ENCODE measurements at places on chromosomes 2 and 18. TPM values are rescaled to one million over a fixed set of nuclear protein-coding genes. Genes with fewer than 3 reads are reported as not detected.

GRCh38 chr2:26913606-26913998 lies 56.8 kb upstream of the MAPRE3 start:
- H3K27ac ChIP-seq = no peak overlapping the region
- DNase-seq = no peak
- H3K27me3 ChIP-seq = no peaks in the 10 kb centered on the region
- no peak overlapping the region for H3K4me3 ChIP-seq
- no peaks in the 10 kb centered on the region for H3K36me3 ChIP-seq

GRCh38 chr18:73950116-73950700 lies 197.4 kb downstream of the FBXO15 start:
- H3K4me3 ChIP-seq = no peak overlapping the region
- H3K36me3 ChIP-seq = no peaks in the 10 kb centered on the region
- H3K4me1 ChIP-seq = no peaks in the 10 kb centered on the region
- H3K27me3 ChIP-seq = no peaks in the 10 kb centered on the region
- no peak for DNase-seq
- no peak overlapping the region for H3K27ac ChIP-seq

GRCh38 chr2:133362061-133362476 lies 206.2 kb downstream of the NCKAP5 start:
- no peaks in the 10 kb centered on the region for H3K36me3 ChIP-seq
- DNase-seq = no peak
- no peaks in the 10 kb centered on the region for H3K4me1 ChIP-seq
- no peak overlapping the region for H3K27ac ChIP-seq

- H3K4me1 ChIP-seq = no peaks in the 10 kb centered on the region
- no peak for DNase-seq
- H3K4me3 ChIP-seq = no peak overlapping the region
- H3K27ac ChIP-seq = no peak overlapping the region
- H3K36me3 ChIP-seq = no peaks in the 10 kb centered on the region
Observed at GRCh38 chr2:224190936-224191270, 151.8 kb upstream of the SERPINE2 start.

Gene ODC1
- total RNA-seq = 231 TPM

- no peak overlapping the region for H3K4me3 ChIP-seq
- H3K27ac ChIP-seq = no peak overlapping the region
Observed at GRCh38 chr18:35616664-35617423, 35.3 kb downstream of the GALNT1 start.

Gene MLPH
- 81.4 TPM for total RNA-seq

Gene ALPG
- 0.10 TPM for total RNA-seq

GRCh38 chr2:237536083-237536415 lies 30.3 kb upstream of the PRLH start:
- H3K36me3 ChIP-seq = peaks cover 5% of the 10 kb centered on the region
- H3K27ac ChIP-seq = no peak overlapping the region
- no peak overlapping the region for H3K4me3 ChIP-seq
- no peaks in the 10 kb centered on the region for H3K27me3 ChIP-seq
- no peak for DNase-seq

- no peak overlapping the region for H3K27ac ChIP-seq
- no peaks in the 10 kb centered on the region for H3K36me3 ChIP-seq
- no peaks in the 10 kb centered on the region for H3K27me3 ChIP-seq
- H3K4me1 ChIP-seq = no peaks in the 10 kb centered on the region
- DNase-seq = no peak
Observed at GRCh38 chr2:188449561-188449960, 157.9 kb downstream of the GULP1 start.

GRCh38 chr18:7772510-7772888 lies 205.4 kb downstream of the PTPRM start:
- H3K27me3 ChIP-seq = peaks cover 20% of the 10 kb centered on the region
- H3K27ac ChIP-seq = no peak overlapping the region
- no peak overlapping the region for H3K4me3 ChIP-seq
- no peaks in the 10 kb centered on the region for H3K36me3 ChIP-seq
- no peaks in the 10 kb centered on the region for H3K4me1 ChIP-seq

Gene ADCYAP1
- total RNA-seq = not detected

DNA sequence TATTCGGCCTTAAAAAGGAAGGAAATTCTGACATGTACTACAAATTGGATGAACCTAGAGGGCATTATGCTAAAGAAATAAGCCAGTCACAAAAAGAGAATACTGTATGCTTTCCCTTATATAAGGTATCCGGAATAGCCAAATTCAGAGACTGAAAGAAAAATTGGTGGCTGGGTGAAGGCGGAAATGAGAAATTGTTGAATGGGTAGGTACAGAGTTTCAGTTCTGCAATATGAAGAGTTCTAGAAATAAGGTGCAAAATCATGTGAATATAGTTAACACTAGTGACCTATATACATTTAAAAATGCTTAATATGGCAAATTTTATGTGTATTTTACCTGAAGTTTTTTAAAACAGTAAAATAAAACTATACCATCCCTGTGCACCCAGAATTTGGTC lies 43.1 kb downstream of the RMP24 start:
- no peaks in the 10 kb centered on the region for H3K27me3 ChIP-seq
- H3K36me3 ChIP-seq = no peaks in the 10 kb centered on the region
- H3K27ac ChIP-seq = no peak overlapping the region
- no peaks in the 10 kb centered on the region for H3K4me1 ChIP-seq

Gene SH3BP4
- 32.9 TPM for total RNA-seq

DNA sequence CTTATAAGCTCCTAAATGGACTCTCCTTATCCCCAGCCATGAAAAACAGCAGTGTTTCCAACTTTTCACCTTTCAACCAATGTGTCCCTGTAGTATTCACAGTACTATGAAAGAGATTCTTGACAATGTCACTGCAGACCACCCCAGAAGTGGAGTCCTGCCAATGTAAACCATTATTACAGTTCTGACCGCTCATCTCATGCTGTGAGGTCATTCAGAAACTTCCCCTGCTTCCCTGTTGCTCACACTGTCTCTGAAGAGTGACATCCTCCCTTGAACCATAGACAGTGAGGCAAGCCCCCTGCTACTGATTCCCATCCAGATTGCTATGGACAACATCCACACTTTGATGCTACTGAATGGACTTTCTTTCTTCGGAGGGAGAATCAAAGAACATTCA lies 1523.7 kb upstream of the ACVR2A start:
- H3K4me3 ChIP-seq = no peak overlapping the region
- DNase-seq = no peak
- no peaks in the 10 kb centered on the region for H3K4me1 ChIP-seq
- no peaks in the 10 kb centered on the region for H3K27me3 ChIP-seq
- no peaks in the 10 kb centered on the region for H3K36me3 ChIP-seq

GRCh38 chr2:8500124-8501054 lies 181.5 kb upstream of the ID2 start:
- no peak overlapping the region for H3K4me3 ChIP-seq
- H3K4me1 ChIP-seq = no peaks in the 10 kb centered on the region
- no peak overlapping the region for H3K27ac ChIP-seq
- DNase-seq = no peak

Gene CFAP65
- total RNA-seq = 0.52 TPM

GRCh38 chr2:182821182-182821581 lies 45.3 kb downstream of the FRZB start:
- no peak overlapping the region for H3K27ac ChIP-seq
- no peak overlapping the region for H3K4me3 ChIP-seq
- no peaks in the 10 kb centered on the region for H3K36me3 ChIP-seq

- no peaks in the 10 kb centered on the region for H3K27me3 ChIP-seq
- no peak overlapping the region for H3K4me3 ChIP-seq
- H3K4me1 ChIP-seq = no peaks in the 10 kb centered on the region
- H3K27ac ChIP-seq = no peak overlapping the region
- DNase-seq = no peak
Observed at GRCh38 chr18:46035696-46036680, 36.1 kb downstream of the PSTPIP2 start.

Gene DOK1
- 18.8 TPM for total RNA-seq

GRCh38 chr2:120465012-120465700 lies 119.2 kb downstream of the INHBB start:
- no peak for DNase-seq
- no peak overlapping the region for H3K27ac ChIP-seq
- no peaks in the 10 kb centered on the region for H3K4me1 ChIP-seq
- H3K36me3 ChIP-seq = no peaks in the 10 kb centered on the region
- no peak overlapping the region for H3K4me3 ChIP-seq

Gene SULT6B1
- total RNA-seq = not detected

DNA sequence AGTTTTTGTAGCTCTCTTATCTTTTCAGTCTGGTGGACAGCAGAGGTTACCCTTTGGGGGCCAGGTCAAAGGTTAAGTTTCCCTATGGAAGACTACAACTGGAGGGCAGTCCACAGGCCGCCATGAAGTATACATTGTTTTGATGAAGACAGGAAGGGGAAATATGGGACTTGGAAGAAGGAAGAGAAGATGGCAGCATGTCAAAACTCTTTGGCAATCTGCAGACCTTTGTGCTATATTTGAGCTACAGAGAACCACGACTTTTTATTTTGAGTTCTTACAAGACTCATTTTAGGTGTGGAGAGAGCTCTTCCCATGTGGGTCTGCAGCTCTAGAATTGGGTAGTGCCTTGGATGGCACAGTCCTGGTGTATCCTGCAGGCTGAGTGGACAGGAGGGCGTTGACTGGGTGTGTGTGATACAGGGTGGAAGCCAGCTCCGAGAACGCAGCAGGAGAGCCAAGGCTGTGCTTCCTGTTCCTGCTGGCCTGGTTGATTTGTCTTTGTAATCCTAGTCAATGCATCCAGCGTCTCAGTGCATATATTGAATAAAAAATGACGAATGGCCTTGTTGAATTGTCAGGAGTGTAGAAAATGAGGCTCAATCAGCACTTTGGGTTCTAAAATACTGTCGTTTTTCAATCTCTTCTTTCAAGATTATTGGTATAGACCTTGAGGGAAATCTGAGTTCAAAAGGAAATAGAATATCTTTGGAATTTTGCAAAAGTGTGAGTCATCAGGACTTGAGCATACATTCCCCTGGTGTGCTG lies 11.5 kb downstream of the ITGA6 start:
- peak overlapping the region; percentile 82 for H3K27ac ChIP-seq
- DNase-seq = peak; percentile 75
- no peaks in the 10 kb centered on the region for H3K27me3 ChIP-seq
- peak overlapping the region; percentile 45 for H3K4me3 ChIP-seq

- DNase-seq = peak; percentile 23
- H3K4me1 ChIP-seq = peaks cover 4% of the 10 kb centered on the region
- no peaks in the 10 kb centered on the region for H3K36me3 ChIP-seq
- H3K4me3 ChIP-seq = no peak overlapping the region
Observed at GRCh38 chr2:229642371-229642770, 72.0 kb downstream of the DNER start.

Gene CHRNG
- not detected for total RNA-seq

DNA sequence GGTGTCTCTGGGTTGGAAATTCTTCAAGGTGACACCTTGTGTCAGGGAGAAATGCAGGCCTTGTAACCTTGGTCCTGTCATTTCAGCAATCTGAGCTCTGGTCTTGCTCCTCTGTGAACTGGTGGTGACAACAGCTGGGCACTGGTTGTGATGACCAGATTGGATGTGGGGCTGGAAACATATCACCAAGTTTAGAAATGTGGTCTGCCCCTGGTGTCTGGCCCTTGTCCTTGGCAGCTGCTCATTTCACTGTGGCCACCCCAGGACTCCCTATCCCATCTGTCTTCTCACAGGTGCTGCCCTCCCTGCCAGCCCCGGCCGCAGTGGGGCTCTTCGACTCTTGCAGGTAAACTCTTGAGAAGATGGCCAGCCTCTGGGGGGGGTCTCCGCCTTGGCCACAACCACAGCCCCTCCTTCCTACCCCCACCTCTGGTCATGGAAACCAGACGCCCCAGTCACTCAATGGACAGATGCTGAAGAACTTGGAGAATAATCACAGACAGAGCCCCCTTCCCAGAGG lies 20.7 kb downstream of the SIX3 start:
- no peak overlapping the region for H3K27ac ChIP-seq
- H3K4me3 ChIP-seq = no peak overlapping the region
- no peak for DNase-seq
- peaks cover 16% of the 10 kb centered on the region for H3K4me1 ChIP-seq

DNA sequence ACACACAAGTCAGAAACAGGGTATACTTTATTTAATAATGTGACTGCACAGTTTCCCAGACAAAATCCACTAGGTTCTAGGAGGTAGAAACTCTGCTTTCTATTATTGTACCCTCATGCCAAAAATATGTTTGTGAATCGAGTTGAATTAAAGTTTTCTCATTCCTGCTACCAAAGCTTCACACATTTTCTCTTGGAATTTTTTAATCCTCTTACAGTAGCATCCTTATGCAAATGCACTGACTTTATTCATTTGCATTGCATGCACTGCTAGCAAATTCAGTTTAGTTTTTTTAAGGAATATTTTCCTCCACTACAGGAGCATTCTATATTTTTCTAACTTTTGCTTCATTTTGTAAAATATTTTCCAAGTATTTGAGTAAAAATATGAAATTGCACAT lies 4.8 kb upstream of the SCG2 start:
- DNase-seq = no peak
- H3K27me3 ChIP-seq = no peaks in the 10 kb centered on the region
- H3K36me3 ChIP-seq = no peaks in the 10 kb centered on the region
- no peak overlapping the region for H3K4me3 ChIP-seq

Gene OSR1
- 2.6 TPM for total RNA-seq

GRCh38 chr18:44503854-44504253 lies 176.8 kb upstream of the SETBP1 start:
- H3K36me3 ChIP-seq = no peaks in the 10 kb centered on the region
- H3K4me1 ChIP-seq = no peaks in the 10 kb centered on the region
- H3K27me3 ChIP-seq = no peaks in the 10 kb centered on the region
- DNase-seq = no peak
- no peak overlapping the region for H3K27ac ChIP-seq

Gene STPG4
- 10.6 TPM for total RNA-seq

GRCh38 chr2:26008851-26009566 lies 24.9 kb upstream of the RAB10 start:
- H3K27ac ChIP-seq = peak overlapping the region; percentile 8
- no peak overlapping the region for H3K4me3 ChIP-seq
- H3K36me3 ChIP-seq = no peaks in the 10 kb centered on the region
- DNase-seq = peak; percentile 43
- H3K27me3 ChIP-seq = no peaks in the 10 kb centered on the region
- peaks cover 44% of the 10 kb centered on the region for H3K4me1 ChIP-seq

GRCh38 chr2:207289295-207290018 lies 123.7 kb upstream of the KLF7 start:
- DNase-seq = no peak

- H3K4me1 ChIP-seq = peaks cover 6% of the 10 kb centered on the region
- no peaks in the 10 kb centered on the region for H3K36me3 ChIP-seq
- H3K4me3 ChIP-seq = no peak overlapping the region
Observed at GRCh38 chr2:120105360-120105759, 92.5 kb downstream of the EPB41L5 start.

- H3K4me3 ChIP-seq = no peak overlapping the region
- H3K36me3 ChIP-seq = no peaks in the 10 kb centered on the region
- H3K4me1 ChIP-seq = no peaks in the 10 kb centered on the region
Observed at GRCh38 chr2:215870088-215870490, 143.3 kb downstream of the MREG start.

Gene HOXD8
- 6.0 TPM for total RNA-seq

Gene FANCL
- total RNA-seq = 34.5 TPM

Gene CXCR1
- total RNA-seq = not detected

DNA sequence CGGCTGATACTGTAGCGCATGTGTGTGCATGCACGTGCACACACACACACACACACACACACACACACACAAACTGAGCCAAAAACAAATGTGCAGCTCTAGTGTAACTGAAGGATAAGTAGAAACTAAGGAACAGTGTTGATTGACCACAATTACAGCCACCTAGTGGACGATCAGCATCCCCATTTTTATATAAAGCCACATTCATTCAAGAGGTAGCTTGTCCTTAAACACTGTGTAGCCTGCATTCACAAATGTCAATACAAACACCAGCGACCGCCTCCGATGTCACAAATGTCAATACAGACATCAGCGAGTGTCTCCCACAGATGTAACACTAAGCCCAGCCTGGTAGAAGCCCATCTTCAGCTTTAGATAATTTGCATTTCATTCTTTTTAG lies 167.4 kb downstream of the PTGR3 start:
- H3K36me3 ChIP-seq = no peaks in the 10 kb centered on the region
- peak; percentile 23 for DNase-seq
- no peaks in the 10 kb centered on the region for H3K4me1 ChIP-seq
- H3K27ac ChIP-seq = no peak overlapping the region
- H3K27me3 ChIP-seq = no peaks in the 10 kb centered on the region

Data from HCT116 (cell line).